ENCODE measurements at places on chromosomes 7 and 10.
A peak's percentile ranks its signal among the peaks of the same experiment; 100 is the strongest.

DNA sequence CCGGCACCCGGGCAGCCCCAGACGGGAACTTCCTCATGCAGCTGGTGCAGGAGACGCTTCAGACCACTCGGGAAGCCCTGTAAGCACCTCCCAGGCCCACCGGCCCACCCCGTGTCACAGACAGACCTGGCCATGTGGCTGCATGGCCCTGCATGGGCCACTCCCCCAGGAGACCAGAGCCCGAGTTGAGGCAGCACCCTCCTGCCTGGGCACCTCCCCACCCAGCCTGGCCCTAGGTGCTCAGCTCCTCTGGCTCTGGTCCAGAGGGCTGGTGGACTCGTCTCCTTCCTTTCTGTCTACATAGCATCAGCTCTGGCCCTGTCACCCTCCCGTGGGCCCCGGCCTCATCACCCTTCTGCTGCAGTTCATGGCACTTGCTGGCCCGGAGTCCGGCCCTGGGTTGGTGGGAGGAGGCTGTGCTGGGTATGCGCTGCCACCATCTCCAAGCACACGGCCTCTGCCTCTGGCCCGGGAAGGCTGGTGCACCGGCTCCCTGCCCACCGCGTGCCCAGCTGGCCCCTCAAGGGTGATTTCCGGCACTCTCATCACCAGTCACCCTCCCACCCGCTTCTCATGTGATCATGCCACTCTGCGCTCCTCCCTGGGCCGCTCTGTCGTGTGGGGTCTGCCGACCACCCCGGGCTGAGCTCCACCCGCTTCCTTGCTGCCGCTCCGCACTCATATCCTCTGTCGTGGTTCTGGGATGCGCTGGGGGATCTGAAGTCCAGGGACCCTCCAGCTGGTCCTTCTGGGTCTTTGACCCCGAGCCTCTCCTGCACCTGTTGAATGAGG is 53.1 kb upstream of the DPYSL4 start:
- DNase-seq: no peak

GRCh38 chr10:132637477-132638129 is 100.0 kb downstream of the INPP5A start:
- DNase-seq: peak; percentile 68

DNA sequence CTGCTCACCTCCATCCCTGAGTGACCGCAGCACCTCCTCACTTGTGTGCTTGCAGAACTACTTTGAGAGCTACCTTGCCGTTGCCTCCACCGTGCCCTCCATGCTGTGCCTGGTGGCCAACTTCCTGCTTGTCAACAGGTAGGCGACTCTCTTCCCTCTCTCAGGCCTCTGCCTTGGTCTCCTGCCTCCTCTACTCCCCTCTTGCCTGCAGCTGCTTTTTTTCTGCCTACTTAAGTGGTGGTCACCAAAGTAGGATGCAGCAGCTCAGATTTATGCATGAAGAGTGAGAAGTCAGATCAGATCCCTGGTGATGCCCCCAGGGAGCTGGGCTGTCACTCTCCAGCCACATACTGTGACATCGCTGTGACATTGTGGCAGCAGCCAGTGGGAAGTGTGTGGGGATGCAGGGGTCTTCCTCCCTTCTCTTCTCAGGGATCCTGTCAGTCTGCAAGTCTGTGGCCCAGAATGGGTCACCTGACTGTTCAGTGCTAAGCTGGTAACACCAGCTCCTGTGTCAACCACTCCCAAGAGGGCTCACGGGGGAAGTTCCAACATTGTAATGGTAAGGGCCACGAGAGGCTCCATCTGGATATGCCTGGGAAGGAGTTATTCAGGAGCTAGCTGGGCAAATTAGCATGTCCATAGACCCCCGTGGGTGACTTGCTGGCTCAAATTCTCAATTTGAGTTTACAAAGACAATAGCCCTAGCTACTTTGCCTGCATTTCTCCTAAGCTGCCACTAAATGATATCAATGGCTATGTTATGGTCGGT is 25.3 kb downstream of the SLC29A3 start:
- no peak for DNase-seq

- DNase-seq: no peak
These were observed 12.5 kb upstream of the NKX2-3 start for GRCh38 chr10:99520040-99520846.

DNA sequence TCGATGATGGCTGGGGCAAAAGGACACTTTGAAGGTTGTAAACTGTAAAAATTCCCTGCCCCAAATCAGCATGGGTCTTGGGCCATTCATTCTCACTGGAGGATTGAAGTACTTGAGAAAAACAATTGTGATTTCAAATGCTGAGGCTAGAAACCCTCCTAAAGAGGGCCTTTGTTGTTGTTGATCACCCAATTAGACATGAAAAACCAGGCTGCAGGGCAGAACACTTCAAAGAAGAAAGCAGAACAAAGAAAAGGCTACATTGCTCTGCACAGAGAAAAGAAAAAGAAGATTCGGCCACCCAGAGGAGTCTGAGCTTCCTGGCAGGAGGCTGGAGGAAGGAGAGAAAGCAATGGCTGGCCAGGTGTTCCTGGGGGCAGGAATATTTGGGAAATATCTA is 143.1 kb downstream of the NPY start:
- no peak for DNase-seq

GRCh38 chr7:101138213-101138870 is 11.4 kb downstream of the SERPINE1 start:
- DNase-seq: peak; percentile 96

- DNase-seq: no peak
These were observed 385.6 kb downstream of the DNAJB6 start for GRCh38 chr7:157722137-157723060.

- DNase-seq: no peak
These were observed 227.0 kb downstream of the BUB3 start for GRCh38 chr10:123381224-123381623.

DNA sequence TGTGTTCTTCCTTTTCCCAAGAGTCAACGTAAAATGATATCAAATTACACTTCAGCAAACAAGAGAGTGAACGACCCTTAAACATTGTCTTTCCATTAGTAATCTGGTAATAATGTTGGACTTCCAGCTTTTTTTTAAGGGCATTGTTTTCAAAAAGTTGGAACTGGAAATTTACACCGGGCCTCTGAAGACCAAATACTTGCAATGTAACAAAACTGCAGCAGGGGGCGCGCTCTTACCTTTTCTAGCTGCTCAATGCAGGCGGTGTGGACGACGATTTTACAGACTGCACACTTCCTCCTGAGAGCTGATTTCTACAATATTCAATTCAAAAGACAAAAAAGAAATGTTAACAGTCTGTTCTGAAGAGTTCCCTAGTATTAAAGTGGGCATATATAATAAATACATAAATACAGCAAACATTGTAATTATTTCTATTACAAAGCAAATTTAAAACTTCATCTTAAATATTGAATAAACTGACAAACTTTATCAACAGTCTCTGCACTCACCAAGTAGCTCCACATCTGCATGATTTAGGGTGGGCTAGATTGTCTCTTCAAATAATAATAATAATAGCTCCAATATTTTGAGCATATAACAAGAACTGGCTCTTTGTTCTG is 190.4 kb downstream of the DGKI start:
- peak; percentile 77 for DNase-seq

- DNase-seq: peak; percentile 42
These were observed 124.5 kb downstream of the MYOF start for GRCh38 chr10:93357680-93358079.

DNA sequence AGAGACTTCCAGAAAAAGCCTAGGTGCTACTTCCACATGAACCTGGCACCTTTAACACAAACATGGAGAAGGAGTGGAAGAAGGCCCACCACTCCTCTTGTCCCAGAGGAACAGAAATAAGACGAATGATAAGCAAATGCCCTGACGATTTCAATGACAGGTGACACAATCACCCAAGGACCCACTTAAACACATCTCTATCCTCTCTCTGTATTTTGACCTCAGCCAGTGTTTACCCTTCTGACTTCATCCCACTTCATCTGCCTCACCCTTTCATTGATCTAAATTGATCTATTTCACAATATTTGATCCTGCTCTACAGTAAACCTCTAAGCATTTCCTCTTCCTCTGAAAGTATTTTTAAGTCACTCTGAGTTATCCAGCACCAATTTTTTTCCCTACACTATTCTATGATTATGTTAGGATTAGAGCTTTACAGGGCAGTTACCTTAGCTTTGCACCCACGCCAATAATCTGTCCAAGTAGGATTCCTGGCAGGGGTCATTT is 9.1 kb downstream of the GOT1 start:
- DNase-seq: no peak

- no peak for DNase-seq
These were observed 111.2 kb upstream of the BET1 start for GRCh38 chr7:94115316-94115715.

- DNase-seq: no peak
These were observed 734.9 kb downstream of the NRG3 start for GRCh38 chr10:82609845-82610244.

DNA sequence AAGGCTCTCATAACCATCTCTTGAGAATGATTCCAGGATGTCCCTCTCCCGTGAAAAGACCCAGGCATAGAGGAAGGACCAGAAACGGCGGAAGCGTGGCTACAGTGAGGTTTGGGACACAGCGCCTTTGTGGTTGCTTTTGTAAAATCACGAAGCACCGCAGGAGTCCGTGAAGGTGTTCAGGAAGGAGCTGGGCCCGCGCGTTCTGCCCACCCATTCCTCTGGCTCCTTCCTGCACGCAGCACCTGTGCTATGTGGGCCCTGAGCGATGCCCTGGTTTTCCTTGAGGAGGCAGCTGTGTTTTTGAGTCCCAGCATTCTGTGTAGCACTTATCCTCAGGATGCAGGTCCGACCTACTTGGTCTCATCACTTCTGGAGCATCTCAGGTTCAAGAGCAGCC is 112.8 kb downstream of the TRRAP start:
- DNase-seq: no peak

Data from AG10803 (cell line).